ENCODE measurements at places on chromosomes 4 and X. TPM values are rescaled to one million over a fixed set of nuclear protein-coding genes. Genes with fewer than 3 reads are reported as not detected.

- no peak for DNase-seq
These were observed 11.3 kb downstream of the CETN2 start for GRCh38 chrX:152819266-152819665.

DNA sequence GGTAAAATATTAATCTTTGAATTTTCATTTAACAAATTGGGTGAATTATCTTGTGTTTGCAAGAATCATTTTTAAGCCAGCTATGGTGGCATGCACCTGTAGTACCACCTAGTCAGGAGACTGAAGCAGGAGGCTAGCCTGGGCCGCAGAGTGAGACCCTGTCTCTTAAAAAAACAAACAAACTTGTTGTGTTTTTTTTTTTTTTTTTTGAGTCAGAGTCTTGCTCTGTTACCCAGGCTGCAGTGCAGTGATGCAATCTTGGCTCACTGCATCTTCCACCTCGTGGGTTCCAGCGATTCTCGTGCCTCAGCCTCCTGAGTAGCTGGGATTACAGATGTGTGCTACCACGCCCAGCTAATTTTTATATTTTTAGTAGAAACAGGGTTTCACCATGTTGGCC lies 2.2 kb downstream of the TXLNG start:
- DNase-seq = peak; percentile 30

GRCh38 chr4:1684506-1685234 lies 557 bp upstream of the FAM53A start:
- DNase-seq = no peak

DNA sequence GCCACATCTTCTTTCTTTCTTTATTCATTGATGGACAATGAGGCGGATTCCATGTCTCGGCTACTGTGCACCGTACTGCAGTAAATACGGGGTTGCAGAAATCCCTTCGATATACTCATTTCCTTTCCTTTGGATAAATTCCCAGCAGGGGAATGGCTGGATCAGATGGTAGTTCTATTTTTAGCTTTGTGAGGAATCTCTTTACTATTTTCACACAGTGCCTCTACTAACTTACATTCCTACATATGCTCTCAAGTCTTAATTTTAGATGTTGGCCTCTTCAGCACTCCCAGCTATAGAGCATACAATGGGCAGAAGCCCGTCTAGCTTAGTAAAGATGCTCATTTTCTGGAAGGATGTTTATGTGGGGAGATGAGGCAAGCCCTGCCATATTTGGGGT lies 317.4 kb downstream of the ASMT start:
- DNase-seq = no peak

Gene CLGN
- total RNA-seq = 1.6 TPM

GRCh38 chrX:22060415-22061280 lies 28.5 kb downstream of the PHEX start:
- peak; percentile 7 for DNase-seq

- DNase-seq = peak; percentile 14
These were observed 550.9 kb upstream of the BOD1L1 start for GRCh38 chr4:14178421-14178820.

DNA sequence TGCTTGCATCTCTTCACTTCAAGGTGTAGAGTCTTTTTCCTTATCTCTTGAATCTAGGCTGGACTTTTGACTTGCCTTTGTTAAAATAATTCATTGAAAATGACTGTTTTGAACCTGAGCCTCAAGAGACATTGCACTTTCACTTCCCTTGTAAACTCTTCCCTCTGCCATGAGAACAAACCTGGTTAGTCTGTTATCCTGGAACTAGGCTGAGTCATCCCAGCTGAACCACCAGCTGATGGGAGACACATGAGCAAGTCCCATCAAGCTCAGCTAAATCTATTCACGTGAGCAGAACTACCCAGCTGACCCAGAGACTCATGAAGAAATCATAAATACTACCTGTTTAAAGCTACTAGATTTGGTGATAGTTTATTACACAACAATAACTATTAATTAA lies 202.3 kb upstream of the CENPE start:
- DNase-seq = no peak

Gene SPATA4
- total RNA-seq = 0.97 TPM

Gene SPON2
- 601 TPM for total RNA-seq

GRCh38 chr4:110020139-110020538 lies 107.5 kb downstream of the EGF start:
- DNase-seq = no peak

DNA sequence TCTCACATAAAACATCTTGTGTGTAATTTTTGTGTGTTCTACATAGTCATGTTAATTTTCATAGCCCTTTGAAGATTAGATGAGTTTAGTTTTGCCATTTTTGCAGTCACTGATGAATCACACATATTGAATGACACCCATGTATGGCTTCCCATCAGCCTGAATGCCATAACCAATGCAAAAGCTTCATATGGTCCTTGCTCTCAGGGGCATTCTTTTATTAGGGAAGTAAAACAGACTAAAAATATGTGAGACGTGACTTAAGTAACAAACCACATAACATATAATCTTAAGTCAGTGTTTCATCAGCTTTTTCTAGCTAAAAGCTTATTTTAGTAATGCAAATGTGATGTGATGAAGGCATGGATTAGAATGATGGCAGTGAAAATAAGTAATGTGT lies 8.2 kb downstream of the SLC25A4 start:
- no peak for DNase-seq

DNA sequence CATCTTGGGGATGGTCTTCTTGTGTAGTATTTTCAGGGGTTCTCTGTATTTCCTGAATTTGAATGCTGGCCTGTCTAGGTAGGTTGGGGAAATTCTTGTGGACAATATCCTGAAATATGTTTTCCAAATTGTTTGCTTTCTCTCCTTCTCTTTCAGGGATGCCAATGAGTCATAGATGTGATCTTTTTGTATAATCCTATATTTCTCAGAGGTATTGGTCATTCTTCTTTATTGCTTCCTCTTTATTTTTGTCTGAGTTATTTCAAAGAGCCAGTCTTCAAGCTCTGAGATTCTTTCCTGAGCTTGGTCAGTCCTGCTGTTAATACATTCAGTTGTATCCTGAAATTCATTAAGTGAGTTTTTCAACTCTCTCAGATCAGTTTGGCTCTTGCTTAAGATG lies 73.1 kb downstream of the MAMLD1 start:
- DNase-seq = no peak

GRCh38 chr4:81472281-81473182 lies 825 bp upstream of the RASGEF1B start:
- DNase-seq = peak; percentile 27

Gene GRXCR1
- total RNA-seq = not detected

Gene HMGN5
- 2.6 TPM for total RNA-seq

GRCh38 chrX:6456196-6456595 lies 78.7 kb downstream of the VCX3A start:
- DNase-seq = no peak

Gene OCIAD1
- 81.5 TPM for total RNA-seq

GRCh38 chr4:106851726-106852125 lies 184.4 kb downstream of the DKK2 start:
- peak; percentile 53 for DNase-seq

- peak; percentile 97 for DNase-seq
These were observed 32.7 kb downstream of the ACSL1 start for GRCh38 chr4:184792950-184793555.

Gene G3BP2
- 209 TPM for total RNA-seq

GRCh38 chrX:23822397-23822796 lies 39.4 kb downstream of the SAT1 start:
- peak; percentile 51 for DNase-seq

Gene RCHY1
- total RNA-seq = 18.7 TPM

Gene SSX3
- not detected for total RNA-seq

Gene OPN1MW3
- total RNA-seq = not detected

Gene MXRA5
- 45.4 TPM for total RNA-seq

- peak; percentile 94 for DNase-seq
These were observed 759 bp downstream of the H2AZ1 start for GRCh38 chr4:99949034-99949998.

GRCh38 chr4:99504804-99505502 lies 5.9 kb upstream of the C4orf17 start:
- no peak for DNase-seq

Gene SPOCK3
- total RNA-seq = not detected

- no peak for DNase-seq
These were observed 77.9 kb downstream of the JAKMIP1 start for GRCh38 chr4:6122496-6122895.

GRCh38 chrX:39650768-39651347 lies 446.9 kb downstream of the BCOR start:
- DNase-seq = no peak

DNA sequence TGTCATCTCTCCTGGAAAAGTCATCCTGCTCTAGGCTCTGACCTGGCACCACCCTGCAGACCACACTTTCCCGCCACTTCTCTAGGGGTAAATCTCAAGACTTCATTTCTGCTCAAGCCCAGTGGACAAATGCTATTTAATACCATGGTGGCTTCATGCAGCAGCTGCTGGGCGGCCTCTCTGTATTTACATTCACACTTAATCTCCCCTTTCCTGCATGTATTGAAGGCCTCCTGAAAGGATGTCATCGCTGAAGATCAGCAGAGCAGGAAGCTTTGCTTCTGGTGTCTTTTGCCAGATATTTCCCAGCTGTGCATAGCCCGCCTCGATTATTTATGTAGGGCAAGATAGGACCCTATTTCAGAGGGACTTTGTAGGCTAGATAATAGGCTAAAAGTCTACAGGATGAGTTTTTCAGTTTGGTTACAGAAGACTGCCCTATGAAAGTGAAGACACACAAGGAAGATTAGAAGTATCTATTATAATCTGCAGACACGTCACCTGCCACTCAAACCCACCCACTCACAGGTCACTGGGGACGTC lies 17.2 kb downstream of the PROM1 start:
- DNase-seq = peak; percentile 76

- peak; percentile 25 for DNase-seq
These were observed 192.8 kb downstream of the SLC7A11 start for GRCh38 chr4:138049355-138049754.

DNA sequence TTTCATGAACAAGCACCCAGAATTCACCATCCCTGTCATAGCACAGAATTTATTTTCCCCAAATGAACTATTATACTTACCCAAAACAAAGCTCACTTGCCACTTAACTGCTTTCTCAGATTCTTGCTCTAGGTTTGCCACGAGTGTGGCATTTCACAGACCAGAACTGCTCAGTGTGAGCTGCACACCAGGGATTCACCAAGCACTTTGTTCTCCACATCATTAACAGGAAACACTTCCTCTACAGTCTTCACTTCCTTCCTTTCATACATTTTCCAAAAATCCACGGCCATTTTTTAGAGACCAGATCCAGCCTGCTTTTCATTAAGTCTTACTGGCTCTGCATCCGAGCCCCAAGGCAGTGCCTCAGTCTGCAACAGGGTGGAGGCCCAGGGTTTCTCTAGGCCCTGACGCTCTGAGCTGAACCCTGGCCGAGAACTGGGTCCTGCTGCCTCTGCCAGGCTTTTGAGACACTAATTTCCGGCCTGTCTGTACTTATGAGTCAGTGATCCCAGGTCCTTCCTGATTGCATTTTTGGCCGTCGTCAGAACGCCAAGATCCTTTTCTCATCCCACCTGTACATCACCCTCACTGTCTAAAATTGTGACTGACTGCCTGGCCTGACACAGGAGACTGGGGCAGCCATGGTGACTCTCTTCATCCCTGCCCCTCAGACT lies 67.6 kb upstream of the MTNR1A start:
- DNase-seq = peak; percentile 55

DNA sequence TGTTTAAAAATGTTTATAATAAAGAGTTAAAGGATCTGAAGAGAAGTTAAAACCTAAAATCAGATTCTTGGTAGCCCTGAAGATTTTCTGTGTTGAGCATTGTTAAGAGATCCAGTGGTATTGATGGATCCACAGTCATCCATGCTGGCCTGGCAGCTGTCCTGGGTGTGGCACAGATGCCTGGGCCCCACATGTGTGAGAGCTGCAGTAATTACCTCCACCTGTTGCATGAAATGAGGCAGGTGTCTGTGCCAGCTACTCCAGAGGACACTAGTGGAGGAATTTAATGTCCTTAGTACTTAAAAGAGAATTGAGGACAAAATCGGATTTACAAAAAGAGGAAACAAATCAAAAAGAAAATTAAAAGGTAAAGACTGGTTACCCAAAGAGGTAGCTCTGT lies 44.0 kb downstream of the MGST2 start:
- no peak for DNase-seq

Gene TRIM61
- 1.7 TPM for total RNA-seq

GRCh38 chrX:44698357-44698756 lies 145.5 kb upstream of the DUSP21 start:
- peak; percentile 3 for DNase-seq

GRCh38 chrX:71619193-71619592 lies 882 bp upstream of the CXCR3 start:
- DNase-seq = no peak

Gene RASGEF1B
- not detected for total RNA-seq

Gene CT45A2
- total RNA-seq = not detected

DNA sequence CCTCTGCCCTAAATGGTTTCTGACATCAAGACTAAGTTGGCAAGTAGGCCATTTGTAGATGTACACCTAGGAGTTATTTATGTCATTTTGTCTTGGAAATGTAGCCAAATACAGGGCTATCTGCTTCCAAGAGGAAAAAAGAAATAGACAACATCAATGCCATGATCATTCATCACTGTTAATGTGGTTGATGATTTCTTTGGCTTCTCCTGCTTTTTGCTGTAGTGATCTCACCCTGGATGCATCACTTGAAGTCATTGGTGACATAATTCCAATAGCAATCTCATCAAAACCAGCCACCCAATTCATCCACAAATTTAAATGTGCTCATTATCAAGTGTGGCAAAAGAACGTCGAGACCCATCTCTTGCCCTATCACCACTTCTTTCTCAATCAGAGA lies 222.6 kb upstream of the PPARGC1A start:
- DNase-seq = no peak

DNA sequence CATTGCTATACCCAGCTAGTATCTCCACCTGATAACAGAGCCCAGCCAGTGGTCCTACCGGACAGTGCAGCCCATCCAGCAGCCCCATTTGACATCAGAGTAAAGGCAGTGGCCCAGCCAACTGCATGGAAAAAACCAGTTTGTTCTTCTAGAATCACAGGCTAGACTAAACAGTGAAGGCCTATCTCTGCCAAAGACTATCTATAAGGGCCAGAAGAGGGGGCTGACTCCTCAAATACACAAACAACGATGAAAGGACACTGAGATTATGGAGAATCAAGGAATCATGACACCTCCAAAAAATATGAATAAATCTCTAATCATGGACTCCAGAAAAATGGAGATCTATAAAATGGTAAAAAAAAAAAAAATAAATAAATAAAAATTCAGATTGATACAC lies 546.4 kb upstream of the HTR2C start:
- no peak for DNase-seq

Measured in fibroblast of villous mesenchyme (primary cell).